ENCODE measurements at places on chromosomes 11 and 22. TPM values are rescaled to one million over a fixed set of nuclear protein-coding genes. Genes with fewer than 3 reads are reported as not detected.

The TMPRSS13 gene
- total RNA-seq = 53.1 TPM

The SLC6A5 gene
- total RNA-seq = not detected

The NRGN gene
- total RNA-seq = 7.8 TPM

The OR10G4 gene
- not detected for total RNA-seq

The WBP2NL gene
- total RNA-seq = 1.00 TPM

The NPAS4 gene
- not detected for total RNA-seq

The TUT1 gene
- total RNA-seq = 27.2 TPM

The TBX1 gene
- total RNA-seq = 5.3 TPM

The FOLR1 gene
- total RNA-seq = 65.9 TPM

- DNase-seq = no peak
Observed at GRCh38 chr22:49701380-49702067, 126.1 kb downstream of the BRD1 start.

DNA sequence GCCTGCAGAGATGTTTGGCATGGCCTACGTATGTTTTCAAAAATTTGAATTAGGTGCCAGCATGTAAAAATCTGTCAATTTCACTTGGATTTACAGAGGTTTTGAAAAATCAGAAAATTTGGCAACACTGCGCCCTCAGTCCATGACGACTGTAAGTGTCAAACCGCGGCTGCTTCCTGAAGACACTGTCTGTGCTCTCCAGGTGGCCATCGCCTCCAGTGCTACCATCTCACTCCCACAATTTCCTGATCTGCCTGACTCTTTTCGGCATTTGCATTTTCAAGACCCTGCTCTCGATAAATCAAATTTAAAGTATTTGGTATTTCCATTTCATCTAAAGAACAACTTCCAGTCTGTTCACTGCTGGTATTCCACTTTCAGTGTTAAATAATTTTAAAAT is 34.6 kb downstream of the VSIG10L2 start:
- DNase-seq = no peak

DNA sequence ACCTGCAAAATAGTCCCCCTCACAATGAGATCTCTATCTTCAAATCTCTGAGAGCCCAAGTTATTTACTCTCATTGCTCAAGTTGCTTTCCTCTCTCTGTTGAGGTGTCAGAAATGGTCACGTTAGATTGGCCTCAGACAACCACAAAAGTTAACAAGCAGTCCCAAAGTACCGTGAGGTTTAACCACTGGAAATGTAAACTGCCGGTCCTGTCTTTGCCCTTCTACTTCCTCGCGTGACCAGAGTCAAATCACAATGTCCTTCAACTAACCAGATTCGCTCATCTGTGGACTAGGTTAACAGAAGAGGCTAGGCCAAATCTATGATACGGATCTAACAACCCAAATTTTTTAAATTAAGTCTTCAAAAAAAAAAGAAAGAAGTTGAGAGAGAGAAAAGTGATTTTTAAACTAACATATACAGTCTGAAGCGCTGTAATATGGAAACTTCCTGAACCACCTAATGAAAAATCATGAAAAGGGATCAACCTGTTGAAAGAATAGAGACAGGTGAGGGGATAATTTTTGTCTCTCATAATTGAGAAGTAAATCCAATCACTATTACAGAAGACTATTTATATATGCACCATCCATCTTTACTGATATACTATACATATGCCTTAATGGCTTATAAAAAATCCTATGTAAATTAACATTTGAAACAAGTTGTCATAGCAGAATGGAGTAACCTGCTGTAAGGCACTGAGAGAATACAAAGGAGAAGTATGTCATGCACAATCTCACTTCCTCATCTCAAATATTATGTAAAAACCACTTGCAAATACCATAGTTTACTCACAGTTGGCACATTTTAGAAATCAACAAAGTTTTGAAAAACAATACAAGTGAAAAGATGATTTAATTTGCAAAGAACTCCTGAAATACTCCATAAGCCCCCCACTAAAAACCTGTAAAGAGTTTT is 3.3 kb upstream of the JAML start:
- no peak for DNase-seq

DNA sequence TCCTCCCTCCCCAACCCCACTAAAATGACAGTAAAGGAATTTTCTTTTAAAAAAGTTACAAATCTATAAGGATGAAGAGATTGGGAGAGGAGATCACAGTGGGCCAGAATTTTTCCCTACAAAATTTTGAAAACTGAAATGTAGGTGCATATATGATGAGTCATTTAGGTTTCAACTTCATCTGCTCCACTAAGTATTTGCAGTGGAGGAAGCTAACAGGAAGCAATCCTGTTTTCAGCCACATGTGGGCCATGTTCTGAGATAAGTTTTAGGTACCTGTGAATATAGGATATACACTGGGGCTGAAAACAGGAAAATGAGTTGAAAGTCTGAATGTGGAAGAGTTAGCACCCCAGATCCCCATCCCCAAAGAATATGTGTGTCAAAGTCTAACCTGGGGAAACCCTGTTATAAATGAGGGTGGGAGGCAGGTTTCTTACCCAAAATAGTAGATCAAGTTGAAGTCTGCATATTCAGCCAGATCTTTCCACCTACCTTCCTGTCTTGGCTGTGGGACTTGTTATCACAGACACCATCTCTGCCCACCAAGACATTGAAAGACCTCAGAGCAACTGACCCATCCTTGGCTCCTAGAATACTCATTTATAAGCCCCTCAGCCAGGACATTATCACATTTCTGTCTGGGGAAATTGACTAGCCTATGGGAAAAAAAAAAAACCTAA is 87.3 kb downstream of the PACS1 start:
- DNase-seq = no peak

DNA sequence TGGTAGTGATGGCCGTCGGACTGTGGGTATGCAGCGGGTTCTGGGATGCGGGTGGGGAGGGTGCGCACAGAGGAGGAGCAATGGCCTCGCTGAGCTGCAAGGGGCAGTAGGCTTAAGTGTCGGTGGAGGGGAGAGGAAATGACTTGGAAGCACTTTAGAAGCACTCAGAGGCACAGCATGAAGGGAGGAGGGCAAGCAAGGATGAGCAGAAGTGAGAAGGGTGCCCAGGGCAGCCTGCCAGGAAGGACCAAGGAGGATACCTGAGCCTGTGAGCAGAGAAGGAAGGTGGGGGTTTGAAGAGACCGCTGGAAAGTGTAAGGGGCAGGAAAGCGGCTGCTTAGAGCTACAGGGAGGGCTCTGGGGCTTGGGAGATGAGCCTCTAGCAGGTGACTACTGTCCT is 330 bp downstream of the SLC5A1 start:
- DNase-seq = no peak

DNA sequence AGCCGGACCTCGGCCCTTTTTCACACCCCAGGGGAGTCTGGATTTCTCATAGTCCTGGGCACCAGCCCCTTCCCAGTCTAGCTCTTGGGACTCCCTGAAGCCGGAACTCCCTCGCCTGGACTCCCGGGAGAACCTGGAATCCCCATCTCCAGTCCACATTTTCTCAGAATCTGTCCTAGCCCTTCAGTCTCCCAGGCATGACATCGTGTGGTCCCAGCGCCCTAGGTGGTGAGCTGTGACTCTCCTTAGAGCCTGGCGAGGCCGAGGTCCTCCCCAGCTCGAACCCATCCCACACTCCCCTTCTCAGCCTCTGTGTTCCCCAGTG is 673 bp upstream of the DUSP18 start:
- DNase-seq = no peak

- no peak for DNase-seq
Observed at GRCh38 chr11:95699631-95700470, 89.7 kb downstream of the FAM76B start.

- no peak for DNase-seq
Observed at GRCh38 chr11:111119751-111120150, 125.8 kb upstream of the POU2AF2 start.

DNA sequence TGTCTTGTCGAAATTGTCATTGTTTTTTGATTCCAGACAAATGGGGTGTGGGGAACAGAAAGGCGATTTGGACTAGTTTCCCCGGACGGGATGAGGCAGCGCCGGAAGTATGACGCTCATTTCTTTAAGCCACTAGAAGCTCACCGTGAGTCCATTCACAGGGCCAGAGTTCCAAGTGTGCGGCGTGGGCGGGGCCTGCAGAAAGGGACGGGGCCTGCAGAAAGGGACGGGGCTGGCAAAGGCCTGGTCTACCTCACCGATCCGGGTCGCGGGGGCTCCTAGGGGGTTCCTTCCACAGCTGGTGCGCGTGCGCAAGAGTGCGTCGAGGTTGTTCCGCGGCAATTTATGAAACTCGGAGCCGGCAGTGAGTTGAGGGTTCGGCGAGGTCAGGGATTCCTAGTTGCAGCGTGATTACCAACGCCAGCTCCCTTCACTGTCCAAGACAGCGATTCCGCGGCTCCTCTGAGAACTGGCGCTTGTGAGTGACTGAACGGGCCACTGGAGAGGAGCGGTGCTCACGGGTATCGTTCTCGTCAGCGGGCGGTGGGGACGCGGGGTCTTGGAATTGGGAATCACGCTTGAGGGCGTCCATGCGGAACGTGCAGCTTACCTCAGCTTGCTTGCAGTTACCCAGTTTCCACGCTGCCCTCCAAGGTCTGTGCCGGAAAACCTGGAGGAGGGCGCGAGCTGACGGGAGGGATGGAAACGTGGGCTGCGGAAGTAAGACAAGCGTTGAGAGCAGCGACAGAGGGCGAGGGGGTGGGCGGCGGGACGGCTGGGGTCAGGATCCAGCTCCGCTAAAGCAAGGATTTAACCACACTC is at the start of gene ZNF215:
Gene ZNF215, plus strand, starts transcription at position 219 of the 822 bp plus-strand sequence. CDS start 5,847 bp downstream, outside the sequence.
- no peak for DNase-seq

DNA sequence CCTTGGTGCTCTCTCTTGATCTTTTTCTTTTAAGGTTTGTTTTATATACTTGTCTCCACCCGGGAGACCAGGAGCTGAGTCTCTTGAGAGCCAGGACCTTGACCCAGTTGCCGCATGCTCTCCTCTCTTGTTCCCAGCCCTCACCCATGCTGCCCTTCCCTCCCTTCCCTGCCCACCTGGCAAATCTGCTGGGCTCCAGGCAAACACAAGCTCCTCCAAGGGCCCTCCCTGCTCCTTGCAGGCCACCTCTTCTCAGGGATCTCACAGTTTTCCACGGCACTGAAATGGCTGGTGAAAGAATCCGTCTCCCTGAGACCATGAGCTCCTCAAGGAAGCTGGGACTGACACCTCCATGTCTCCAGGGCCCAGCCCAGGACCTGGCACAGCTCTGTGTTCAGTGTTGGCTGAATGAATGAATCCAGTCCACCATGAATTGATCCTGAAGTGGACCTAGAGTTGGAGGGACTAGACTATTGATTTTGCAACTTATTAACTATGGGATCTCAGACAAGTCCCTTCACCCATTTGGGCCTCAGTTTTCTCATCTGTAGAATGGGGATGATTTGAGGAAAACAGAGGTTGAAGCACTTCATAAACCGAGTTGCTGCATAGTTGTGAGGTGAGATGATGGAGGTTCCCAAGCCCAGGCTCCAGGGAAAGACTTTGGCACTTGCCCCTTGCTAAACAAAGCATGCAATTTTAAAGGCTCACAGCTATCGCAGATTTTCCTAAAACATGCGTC is 25.1 kb upstream of the FBLN1 start:
- no peak for DNase-seq

DNA sequence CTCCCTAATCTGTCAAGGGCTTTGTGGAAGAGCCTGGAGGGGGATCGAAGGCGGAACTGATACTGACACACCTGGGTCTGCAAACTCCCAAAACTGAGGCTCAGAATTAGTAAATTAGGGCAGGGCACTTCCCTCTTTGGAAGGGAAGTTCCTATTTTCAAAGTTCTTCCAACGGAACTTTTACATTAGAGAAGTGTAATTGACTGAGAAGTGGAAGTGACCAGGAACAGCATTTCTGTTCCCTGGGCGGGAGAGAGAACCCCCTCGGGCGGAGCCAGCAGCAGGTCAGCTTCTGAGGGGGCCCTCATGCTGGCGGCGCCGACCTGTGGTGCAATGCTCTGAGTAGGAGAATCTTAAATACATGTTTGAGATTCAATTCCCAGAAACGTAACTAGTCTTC is 1.1 kb upstream of the CBL start:
- peak; percentile 29 for DNase-seq

DNA sequence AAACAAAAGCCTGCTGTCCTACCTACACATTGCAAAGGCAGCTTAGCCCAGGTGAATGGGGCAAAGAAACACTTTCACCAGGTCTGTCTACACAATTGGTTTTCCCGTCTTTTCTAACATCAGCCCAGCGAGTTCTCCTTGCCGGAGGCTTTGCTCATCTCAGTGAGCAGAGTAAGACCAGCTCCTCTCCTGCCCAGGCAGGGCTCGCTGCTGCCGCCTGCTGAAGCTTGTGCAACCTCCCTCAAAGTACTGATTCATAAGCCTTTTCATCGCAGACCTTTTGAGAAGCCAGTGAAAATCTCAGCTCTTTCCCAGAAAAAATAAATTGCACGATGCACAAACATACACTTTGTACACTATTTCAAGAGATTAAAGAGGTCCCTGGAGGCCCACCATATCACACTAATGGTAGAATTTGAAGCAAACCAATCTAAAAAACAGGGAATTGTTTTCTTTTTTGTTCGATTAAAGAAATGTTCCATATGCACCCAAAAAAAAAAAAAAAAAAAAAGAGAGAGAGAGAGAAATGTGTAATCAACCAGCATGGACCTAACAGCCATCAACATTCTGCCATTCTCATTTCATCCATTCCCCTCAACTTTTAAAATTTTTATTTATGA is 328.1 kb upstream of the MPPED2 start:
- peak; percentile 54 for DNase-seq

DNA sequence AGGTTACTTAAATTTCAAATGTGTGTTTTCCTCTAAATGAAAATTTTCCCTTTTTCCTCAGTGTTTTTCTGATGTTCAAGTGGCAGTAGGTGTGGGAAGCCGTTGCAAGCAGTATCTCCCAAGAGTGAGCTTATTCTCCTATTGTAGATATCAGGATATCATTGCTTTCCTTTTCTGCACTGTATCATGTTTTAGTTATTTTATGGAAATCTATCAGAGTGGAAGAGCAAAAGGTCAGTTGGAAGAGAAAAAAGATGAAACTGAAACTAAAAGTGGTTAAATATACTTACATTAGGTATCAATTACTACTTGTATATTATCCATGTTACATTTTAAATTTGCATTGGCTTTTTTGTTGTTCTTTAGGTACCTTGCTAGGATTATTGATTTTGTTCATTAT is 57.0 kb downstream of the PDE3B start:
- DNase-seq = no peak
